HFFc6 (cell line): ENCODE measurements at places on chromosomes 6 and 20. TPM values are rescaled to one million over a fixed set of nuclear protein-coding genes. Genes with fewer than 3 reads are reported as not detected.

HMGN4 gene
- total RNA-seq, result 49.5 to 55.8 TPM (median 50.1 TPM) in 3 replicates

RFX6 gene
- not detected in 3 replicates for total RNA-seq

PNPLA1 gene
- total RNA-seq, result not detected in 3 replicates

CAGE1 gene
- total RNA-seq, result not detected in 3 replicates

ARMH2 gene
- not detected in 3 replicates for total RNA-seq

TMEM30A gene
- total RNA-seq, result 192 to 232 TPM (median 222 TPM) in 3 replicates

ZNF831 gene
- total RNA-seq, result not detected in 2 replicates

GSTA4 gene
- total RNA-seq, result 17.8 to 21.2 TPM (median 18.4 TPM) in 3 replicates

KCNB1 gene
- total RNA-seq, result 0.22 to 0.24 TPM in 2 of 3 replicates, not detected in the other

TUBB2A gene
- 127 to 151 TPM (median 140 TPM) in 3 replicates for total RNA-seq

CYB5R4 gene
- total RNA-seq, result 12.6 to 19.5 TPM (median 13.7 TPM) in 3 replicates

RSPO3 gene
- not detected in 3 replicates for total RNA-seq

NHSL1 gene
- 5.1 to 12.3 TPM (median 6.9 TPM) in 3 replicates for total RNA-seq

SMOC2 gene
- total RNA-seq, result not detected in 3 replicates

MSH5 gene
- 7.2 to 12.3 TPM (median 9.0 TPM) in 3 replicates for total RNA-seq

PROKR2 gene
- total RNA-seq, result not detected in 3 replicates

WFDC10B gene
- total RNA-seq, result not detected in 3 replicates

PEX6 gene
- 24.5 to 33.8 TPM (median 28.7 TPM) in 3 replicates for total RNA-seq

IL20RA gene
- total RNA-seq, result not detected in 3 replicates

FAM209A gene
- 0.21 TPM in 1 of 3 replicates, not detected in the others for total RNA-seq

F13A1 gene
- not detected in 3 replicates for total RNA-seq

FAM83C gene
- total RNA-seq, result not detected in 2 replicates
